SHP77 (cell line): ENCODE measurements at places on chromosomes 5 and 9.

DNA sequence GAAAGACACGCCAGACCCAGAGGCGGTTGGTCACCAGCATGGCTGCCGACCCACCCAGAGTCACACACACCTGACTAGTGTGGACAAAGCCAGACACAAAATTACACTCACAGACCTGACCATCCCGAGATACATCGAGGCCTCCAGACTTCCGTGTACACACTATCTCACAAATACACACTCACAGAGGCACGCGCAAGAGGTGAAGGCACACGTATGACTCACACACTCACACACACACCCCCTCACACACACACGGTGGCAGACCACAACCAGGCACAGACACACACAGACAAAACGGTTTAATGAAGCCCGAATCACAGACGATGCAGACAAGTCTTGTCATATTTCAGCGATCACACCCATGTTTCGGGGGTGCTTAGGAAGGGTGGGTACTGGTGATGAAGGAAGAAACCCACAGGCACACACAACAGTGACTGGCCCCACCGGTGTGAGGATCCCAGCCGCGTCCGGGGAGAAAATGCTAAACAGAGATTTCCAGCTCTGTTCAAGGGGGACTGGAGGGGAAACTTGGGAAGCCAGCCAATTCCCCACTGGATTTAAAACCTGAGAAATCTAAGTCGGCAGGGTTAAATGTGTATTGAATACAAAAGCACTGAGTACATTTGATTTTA, 51.3 kb downstream of the CRB2 start:
- no peak for DNase-seq

DNA sequence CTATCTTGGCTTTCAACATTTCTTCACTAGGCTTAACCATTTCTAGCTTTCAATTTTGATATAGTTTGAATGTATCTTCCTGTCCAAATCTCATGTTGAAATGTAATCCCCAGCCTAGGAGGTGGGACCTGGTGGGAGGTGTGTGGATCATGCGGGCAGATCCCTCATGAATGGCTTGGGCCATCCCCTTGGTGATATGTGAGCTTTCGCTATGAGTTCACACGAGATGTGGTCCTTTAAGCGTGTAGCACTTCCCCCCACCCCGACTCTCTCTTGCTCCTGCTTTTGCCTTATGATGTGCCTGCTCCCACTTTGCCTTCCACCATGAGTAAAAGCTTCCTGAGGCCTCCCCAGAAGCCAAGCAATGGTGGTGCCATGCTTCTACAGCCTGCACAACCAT, 40.6 kb downstream of the PHAX start:
- no peak for DNase-seq

DNA sequence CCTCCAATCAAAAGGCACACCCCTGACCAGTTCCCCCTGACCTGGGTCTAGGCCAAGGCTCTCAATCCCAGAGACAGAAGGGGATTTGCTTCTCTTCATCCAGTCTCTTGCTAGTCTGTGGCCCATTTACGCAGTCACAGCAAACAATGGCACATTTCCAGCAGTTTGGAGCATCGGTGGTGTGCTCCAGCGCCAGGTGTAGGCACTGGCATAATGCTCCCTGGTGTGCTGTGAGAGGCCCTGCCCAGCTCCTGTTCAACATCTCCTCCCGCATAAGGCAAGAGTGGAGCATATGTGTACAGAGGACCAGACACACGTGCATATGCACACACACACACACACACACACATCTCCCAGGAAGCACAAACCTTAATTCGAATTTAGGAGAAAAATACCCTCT, 79.5 kb upstream of the ERCC6L2 start:
- DNase-seq: peak; percentile 85

- DNase-seq: no peak
Measured at GRCh38 chr9:13360188-13360587, 80.7 kb upstream of the MPDZ start.

- DNase-seq: no peak
Measured at GRCh38 chr5:14410394-14411201, 171.0 kb upstream of the OTULINL start.

DNA sequence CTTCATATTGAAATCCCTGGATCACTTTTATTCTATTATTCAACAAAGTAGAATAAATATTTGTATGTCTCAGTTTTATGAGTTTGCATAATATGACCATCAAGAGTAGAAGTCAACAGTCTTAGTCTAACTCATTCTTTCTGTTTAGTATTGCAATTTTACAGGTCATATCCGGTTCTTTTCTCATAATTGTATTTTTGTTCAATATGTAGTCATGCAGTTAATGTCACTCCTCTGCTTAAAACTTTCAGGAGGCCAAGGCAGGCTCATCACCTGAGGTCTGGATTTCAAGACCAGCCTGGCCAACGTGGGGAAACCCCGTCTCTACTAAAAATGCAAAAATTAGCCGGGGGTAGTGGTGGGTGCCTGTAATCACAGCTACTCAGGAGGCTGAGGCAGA, 148.4 kb upstream of the TRPM3 start:
- DNase-seq: no peak

GRCh38 chr5:138177941-138178515, 402 bp downstream of the BRD8 start:
- DNase-seq: peak; percentile 13

- no peak for DNase-seq
Measured at GRCh38 chr5:107393851-107394250, 276.9 kb downstream of the EFNA5 start.

- DNase-seq: no peak
Measured at GRCh38 chr9:4371108-4371507, 71.2 kb upstream of the GLIS3 start.
